ENCODE measurements at places on chromosomes 1 and 21. TPM values are rescaled to one million over a fixed set of nuclear protein-coding genes. Genes with fewer than 3 reads are reported as not detected.

DNA sequence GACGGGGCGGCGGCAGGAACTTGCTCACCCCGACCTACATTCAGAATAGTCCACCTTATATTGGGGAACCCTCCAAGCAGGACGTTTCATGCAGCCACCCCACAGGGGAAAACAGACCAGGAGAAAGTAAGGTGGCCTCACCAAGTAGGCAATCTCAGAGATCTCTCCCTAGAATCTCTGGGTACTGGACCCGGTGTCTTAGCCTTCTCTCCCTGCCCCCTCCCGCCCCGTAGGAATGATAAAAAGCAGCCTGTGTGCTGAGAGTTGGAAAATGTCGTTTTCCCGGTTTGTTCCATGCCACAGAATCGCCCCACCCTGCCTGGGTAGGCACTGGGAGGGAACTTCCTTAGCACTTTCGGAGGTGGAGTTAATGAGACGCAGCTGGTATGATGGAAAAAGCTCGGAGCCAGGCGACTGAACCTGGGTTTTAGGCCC is 789 bp upstream of the PTPN14 start:
- H3K27me3 ChIP-seq, result no peaks in the 10 kb centered on the region
- H3K27ac ChIP-seq, result peak overlapping the region; percentile 98
- no peaks in the 10 kb centered on the region for H3K36me3 ChIP-seq
- H3K4me3 ChIP-seq, result peak overlapping the region; percentile 89

DNA sequence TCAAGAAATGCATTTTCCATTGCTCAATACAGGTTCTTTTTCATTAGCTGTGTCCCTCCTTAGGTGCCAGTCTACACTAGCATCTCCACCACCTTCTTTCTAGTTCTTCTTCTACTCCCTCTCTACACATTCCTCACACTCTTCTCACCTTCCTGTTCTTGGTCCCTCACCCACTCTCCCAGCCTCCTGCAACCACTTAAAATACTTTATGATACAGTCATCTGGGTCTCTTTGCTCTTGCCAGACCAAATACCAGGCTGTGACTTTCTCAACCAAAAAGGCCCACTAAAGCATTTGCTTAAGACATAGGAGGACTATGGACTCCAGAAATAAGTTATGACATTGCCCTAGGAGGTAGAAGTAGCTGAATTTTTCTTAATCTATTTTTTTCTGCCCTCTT is 35.1 kb downstream of the PIGM start:
- H3K4me3 ChIP-seq, result no peak overlapping the region
- no peaks in the 10 kb centered on the region for H3K36me3 ChIP-seq
- H3K27ac ChIP-seq, result no peak overlapping the region
- H3K4me1 ChIP-seq, result no peaks in the 10 kb centered on the region

GRCh38 chr1:236394879-236395229 is 768 bp downstream of the EDARADD start:
- peaks cover 4% of the 10 kb centered on the region for H3K4me1 ChIP-seq
- H3K27me3 ChIP-seq, result peaks cover 26% of the 10 kb centered on the region
- no peak overlapping the region for H3K27ac ChIP-seq
- peak overlapping the region; percentile 90 for H3K4me3 ChIP-seq

- H3K4me3 ChIP-seq, result no peak overlapping the region
- no peaks in the 10 kb centered on the region for H3K36me3 ChIP-seq
- H3K27ac ChIP-seq, result no peak overlapping the region
- peaks cover 23% of the 10 kb centered on the region for H3K27me3 ChIP-seq
These were observed 63.6 kb downstream of the CLIC6 start for GRCh38 chr21:34732388-34732821.

DNA sequence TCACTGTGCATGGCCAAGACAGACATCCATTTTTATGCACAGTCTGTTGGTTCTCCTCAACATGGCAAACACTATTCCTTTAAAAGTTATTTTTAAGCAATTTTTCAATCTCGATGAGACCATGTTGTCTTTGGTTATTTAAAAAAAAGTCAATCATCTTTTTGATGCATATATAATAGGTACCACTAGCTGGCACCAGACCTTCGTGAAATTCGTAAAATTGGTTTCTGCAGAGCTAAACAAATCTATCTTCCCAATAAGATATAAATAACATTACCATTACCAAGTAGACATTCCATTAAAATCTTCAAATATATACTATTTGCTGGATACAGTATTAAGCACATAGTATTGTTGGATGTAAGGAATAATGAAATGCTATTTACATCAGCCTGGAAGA is 220.0 kb upstream of the GREM2 start:
- DNase-seq, result no peak
- no peaks in the 10 kb centered on the region for H3K27me3 ChIP-seq
- H3K4me3 ChIP-seq, result no peak overlapping the region
- no peaks in the 10 kb centered on the region for H3K4me1 ChIP-seq
- H3K27ac ChIP-seq, result no peak overlapping the region

DNA sequence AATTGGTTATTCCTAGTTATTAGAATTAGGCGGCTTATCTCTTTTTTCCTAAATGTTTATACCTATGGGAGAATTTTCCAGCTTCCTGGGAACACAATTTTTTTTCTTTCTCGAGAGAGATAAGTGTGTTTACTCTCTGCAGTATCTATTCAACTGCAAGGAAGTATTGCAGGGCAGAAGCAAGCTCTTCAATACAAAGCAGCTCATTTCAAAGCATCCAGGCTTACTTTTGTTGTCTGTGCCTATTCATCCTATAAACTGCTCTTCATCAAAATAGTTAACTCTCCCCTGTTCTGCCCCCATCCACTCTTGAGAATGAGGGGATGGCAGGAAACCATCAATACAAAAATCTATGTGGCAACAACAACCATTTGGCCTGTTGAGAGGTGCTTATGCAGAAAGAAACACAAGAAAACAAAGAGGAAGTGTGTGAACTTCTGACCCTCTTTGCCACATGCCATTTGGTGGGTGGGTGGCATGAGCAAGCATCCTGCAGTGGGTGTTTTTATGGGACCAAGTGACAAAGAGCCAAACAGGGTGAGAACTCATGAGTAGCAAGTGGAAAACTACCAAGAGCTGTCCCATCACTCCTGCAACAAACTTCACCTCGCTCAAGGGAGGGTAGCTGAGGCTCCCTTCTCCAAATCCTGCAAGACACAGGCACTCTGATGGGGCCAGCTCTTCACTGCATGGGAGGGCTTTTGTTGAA is 50.6 kb upstream of the MRPS6 start:
- H3K4me1 ChIP-seq, result peaks cover 6% of the 10 kb centered on the region
- no peak overlapping the region for H3K27ac ChIP-seq
- no peaks in the 10 kb centered on the region for H3K36me3 ChIP-seq

GRCh38 chr1:232036181-232036933 is 409.8 kb downstream of the DISC1 start:
- peaks cover 2% of the 10 kb centered on the region for H3K4me1 ChIP-seq
- no peaks in the 10 kb centered on the region for H3K36me3 ChIP-seq
- H3K4me3 ChIP-seq, result no peak overlapping the region
- H3K27ac ChIP-seq, result no peak overlapping the region
- DNase-seq, result no peak

DNA sequence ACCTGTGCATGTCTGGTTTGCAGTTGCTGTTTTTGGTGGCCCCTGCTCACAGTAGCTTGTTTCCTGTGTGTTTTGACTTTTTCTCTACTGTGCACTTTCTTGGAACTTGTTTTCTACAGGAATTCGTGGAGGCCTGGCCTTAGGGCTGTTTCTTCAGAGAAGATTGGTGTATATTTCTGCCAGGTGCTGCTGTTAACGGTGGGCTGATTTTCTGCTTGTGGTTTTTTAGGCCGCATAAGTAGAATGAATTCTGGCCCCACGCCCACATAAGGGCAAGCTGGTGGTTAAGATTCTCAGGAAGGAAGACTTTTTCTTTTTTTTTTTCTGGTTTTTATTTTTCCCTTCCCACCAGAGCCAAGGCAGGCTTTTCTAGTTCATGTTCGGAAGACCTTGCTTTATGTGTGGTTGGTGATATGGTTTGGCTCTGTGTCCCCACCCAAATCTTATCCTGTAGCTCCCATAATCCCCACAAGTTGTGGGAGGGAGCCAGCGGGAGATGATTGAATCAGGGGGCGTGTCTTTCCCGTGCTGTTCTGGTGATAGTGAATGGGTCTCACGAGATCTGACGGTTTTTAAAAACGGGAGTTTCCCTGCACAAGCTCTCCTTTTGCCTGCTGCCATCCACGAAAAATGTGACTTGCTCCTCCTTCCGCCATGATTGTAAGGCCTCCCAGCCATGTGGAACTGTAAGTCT is 71.5 kb upstream of the DISP3 start:
- H3K36me3 ChIP-seq, result no peaks in the 10 kb centered on the region
- H3K27me3 ChIP-seq, result no peaks in the 10 kb centered on the region
- DNase-seq, result no peak
- H3K27ac ChIP-seq, result no peak overlapping the region
- H3K4me3 ChIP-seq, result no peak overlapping the region
- no peaks in the 10 kb centered on the region for H3K4me1 ChIP-seq

DNA sequence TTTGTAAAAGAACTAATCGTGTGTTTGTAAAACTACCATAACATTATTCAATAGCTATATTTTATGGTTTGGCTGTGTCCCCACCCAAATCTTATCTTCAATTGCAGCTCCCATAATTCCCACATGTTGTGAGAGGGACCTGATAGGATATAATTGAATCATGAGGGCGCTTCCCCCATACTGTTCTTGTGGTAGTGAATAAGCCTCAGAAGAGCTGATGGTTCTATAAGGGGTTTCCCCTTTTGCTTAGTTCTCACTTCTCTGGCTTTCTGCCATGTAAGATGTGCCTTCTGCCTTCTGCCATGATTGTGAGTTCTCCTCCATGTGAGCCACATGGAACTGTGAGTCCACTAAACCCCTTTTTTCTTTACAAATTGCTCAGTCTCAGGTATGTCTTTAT is 1372.3 kb downstream of the AMY1C start:
- no peak for DNase-seq
- H3K4me3 ChIP-seq, result no peak overlapping the region
- H3K36me3 ChIP-seq, result no peaks in the 10 kb centered on the region
- H3K27me3 ChIP-seq, result no peaks in the 10 kb centered on the region
- H3K27ac ChIP-seq, result no peak overlapping the region
- no peaks in the 10 kb centered on the region for H3K4me1 ChIP-seq

- no peaks in the 10 kb centered on the region for H3K36me3 ChIP-seq
- no peaks in the 10 kb centered on the region for H3K27me3 ChIP-seq
- H3K27ac ChIP-seq, result no peak overlapping the region
- DNase-seq, result no peak
These were observed 753.3 kb downstream of the LTN1 start for GRCh38 chr21:28239340-28239739.

DNA sequence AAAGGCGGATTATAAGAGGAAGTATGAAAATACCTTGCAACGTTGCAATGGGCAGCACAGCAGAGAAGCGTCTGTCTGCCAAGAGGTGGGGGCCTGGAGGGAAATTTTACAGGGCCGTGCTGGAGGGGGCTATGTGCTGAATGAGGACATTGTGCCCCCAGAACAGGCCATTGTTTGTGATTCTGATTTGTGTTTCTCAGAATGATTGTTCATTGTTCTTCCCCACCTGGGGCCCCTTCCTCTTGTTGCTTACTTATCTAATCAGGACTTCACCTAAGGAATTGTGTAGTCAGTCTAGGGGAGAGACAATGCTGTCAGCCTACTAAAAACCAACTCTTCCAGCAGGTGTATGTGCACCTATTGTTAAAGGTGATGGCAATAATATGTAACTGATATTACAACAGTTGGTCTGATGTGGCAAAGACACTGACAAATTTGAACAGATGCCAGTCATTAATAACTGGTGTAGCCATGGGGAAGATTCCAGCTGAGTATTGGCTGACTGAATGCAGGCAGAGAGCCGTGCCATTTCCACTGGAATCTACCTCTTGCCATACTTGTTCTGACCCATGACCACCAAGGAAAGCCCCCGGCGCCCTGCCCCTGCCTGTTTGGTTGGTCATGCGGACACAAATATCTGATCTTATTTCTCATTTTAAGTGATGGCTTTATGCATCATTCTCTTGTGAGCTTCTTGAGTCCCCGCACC is 45.2 kb upstream of the PSEN2 start:
- peak; percentile 65 for DNase-seq
- no peaks in the 10 kb centered on the region for H3K36me3 ChIP-seq
- no peaks in the 10 kb centered on the region for H3K27me3 ChIP-seq
- H3K27ac ChIP-seq, result no peak overlapping the region
- H3K4me3 ChIP-seq, result no peak overlapping the region
- peaks cover 27% of the 10 kb centered on the region for H3K4me1 ChIP-seq

DNA sequence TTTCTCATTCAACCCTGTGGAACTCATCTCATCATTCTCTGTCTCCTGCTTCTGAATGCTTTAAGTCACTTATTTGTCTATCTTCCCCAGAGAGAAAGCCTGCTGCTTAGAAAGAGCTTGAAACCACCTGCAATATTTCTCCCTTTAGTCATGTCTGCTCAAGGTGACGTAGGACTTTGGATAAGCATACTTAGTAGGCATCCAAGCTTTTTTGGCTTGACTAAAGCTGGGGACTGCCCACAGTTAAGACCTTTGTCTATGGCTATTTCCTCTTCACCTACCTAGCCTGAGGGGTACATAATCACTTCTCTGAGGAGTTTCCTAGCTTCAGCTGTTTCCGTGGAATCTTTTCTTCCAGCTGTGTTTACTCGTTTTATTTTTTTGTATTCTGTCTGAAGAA is 665.8 kb upstream of the CAMK1G start:
- no peak for DNase-seq
- H3K4me3 ChIP-seq, result no peak overlapping the region
- H3K4me1 ChIP-seq, result no peaks in the 10 kb centered on the region
- H3K27me3 ChIP-seq, result no peaks in the 10 kb centered on the region

- no peak overlapping the region for H3K4me3 ChIP-seq
- no peaks in the 10 kb centered on the region for H3K27me3 ChIP-seq
These were observed 200.0 kb downstream of the RHOU start for GRCh38 chr1:228935198-228935663.

- H3K4me3 ChIP-seq, result no peak overlapping the region
- no peaks in the 10 kb centered on the region for H3K27me3 ChIP-seq
- H3K36me3 ChIP-seq, result peaks cover 100% of the 10 kb centered on the region
- H3K4me1 ChIP-seq, result no peaks in the 10 kb centered on the region
These were observed 29.8 kb downstream of the PARP1 start for GRCh38 chr1:226378071-226378470.

C1orf53 gene
- total RNA-seq, result 3.5 TPM

ZBTB48 gene
- total RNA-seq, result 28.0 TPM

TDRD10 gene
- not detected for total RNA-seq

SLAMF8 gene
- not detected for total RNA-seq

SLC1A7 gene
- total RNA-seq, result 2.3 TPM

GJA8 gene
- total RNA-seq, result not detected

BMP8A gene
- total RNA-seq, result 0.66 TPM

Measured in endodermal cell (in vitro differentiated cells).